ENCODE measurements at places on chromosomes 12 and 14. TPM values are rescaled to one million over a fixed set of nuclear protein-coding genes. Genes with fewer than 3 reads are reported as not detected.

Gene SIRT4
- 5.6 TPM for total RNA-seq

Gene C14orf39
- total RNA-seq, result not detected

Gene KRT5
- 1.4 TPM for total RNA-seq

Gene SETD1B
- 9.3 TPM for total RNA-seq

Gene AKAP5
- total RNA-seq, result 0.24 TPM

Gene CIROP
- not detected for total RNA-seq

Gene MOAP1
- total RNA-seq, result 40.1 TPM

Gene SCNN1A
- total RNA-seq, result 18.7 TPM

Gene TAS2R43
- 0.35 TPM for total RNA-seq

Gene DDN
- total RNA-seq, result 0.67 TPM

Gene CSAD
- 3.4 TPM for total RNA-seq

Gene WSB2
- 86.3 TPM for total RNA-seq

Gene IQSEC3
- total RNA-seq, result 0.67 TPM

Gene BTG1
- 51.2 TPM for total RNA-seq

Gene ASCL1
- total RNA-seq, result not detected

Gene PYGL
- total RNA-seq, result 27.1 TPM
